ENCODE measurements at places on chromosomes 3 and 15.
A peak's percentile ranks its signal among the peaks of the same experiment; 100 is the strongest.

DNA sequence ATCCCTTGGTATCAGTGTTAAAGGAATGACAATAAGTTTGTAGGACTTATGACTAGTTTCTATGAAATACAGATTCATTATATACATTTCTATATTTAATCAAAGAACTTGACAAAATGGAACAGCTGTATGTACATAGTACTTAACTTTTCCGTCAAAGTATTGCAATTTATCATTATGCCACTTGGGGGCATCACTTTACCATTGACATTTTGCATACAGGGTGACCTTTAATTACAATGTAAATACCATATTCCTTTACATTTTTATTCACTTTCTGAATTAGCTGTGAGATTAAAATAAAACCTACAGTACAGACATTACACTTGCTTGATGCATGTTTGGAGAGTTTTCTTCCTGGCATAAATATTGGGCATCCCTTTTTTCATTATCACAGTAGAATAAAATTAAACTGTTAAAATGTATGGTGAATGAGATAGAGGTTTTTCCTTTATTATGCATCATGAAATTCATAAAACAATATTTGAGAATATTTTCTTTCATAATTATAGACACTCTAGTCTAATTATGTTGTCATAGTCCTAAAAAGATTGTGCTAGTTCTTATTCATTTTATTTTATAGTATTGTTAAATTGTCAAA lies 6.9 kb downstream of the NEK11 start:
- peak; percentile 40 for DNase-seq

DNA sequence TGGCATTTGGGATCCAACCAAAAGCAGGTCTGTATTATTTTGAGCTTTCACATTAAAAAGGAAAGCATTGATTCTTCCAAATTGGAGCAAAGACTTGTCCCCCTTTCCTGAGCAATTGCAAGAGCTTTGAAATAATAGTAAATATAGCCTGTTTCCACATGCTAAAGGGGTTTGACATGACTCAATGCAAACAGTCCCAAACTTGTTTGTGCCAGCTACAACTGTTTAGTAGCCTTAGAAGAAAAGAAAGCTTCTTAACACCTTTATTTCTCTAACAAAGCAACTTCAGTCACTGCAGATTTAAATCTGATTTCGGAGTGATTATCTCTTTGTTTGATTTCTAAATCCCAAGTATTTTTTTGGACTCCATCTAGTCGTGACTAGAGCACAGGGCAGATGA lies 180.2 kb downstream of the SEMA6D start:
- DNase-seq, result no peak

GRCh38 chr3:100360757-100361496 lies 26.4 kb downstream of the NIT2 start:
- no peak for DNase-seq

DNA sequence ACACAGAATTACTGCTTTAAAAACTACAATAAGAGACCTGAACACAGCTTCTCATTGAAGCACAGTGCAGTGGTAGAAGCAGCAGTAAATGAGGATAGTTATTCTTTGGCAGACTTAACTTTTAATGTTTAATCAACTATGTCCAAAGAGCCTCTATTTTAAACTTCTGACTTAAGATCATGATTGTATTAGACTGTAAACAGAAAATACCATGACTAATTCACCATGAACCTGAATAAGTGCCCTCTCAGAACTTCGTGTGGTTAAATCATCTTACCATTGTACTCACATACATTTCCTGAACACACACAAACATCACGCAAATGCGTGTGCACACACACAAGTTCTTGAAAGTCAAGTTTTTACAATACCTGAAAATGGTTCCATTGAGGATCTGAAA lies 13.9 kb downstream of the CEP152 start:
- no peak for DNase-seq

DNA sequence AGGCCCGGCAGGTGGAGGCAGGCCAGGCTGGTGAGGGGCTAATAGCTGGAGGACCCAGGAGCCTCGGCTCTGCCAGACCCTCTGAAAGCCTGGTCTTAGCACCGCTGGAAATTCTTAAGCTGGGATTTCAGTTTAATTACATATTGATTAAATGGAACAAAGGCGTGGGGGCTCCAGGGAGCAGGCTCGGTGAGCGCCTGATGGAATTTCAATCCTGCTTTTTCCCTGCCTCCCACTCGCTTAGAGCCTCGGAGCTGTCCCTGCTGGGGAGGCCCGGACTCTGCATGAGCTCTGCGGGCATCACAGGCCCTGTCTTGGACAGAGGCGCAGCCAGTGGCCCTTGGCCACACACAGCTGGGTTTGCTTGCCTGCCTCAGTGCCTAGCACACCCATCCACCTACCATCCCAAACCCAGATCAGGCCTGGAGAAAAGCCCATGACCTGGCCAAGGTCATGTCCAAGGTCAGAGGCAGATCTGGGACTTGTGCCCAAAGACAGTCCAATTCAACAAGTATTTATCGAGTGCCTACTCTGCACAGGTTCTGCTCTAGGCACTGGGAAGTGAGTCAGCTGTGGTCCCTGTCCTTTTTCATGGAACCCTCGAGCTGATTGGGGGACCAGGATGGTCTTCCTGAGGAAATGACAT lies 40.6 kb downstream of the LINGO1 start:
- no peak for DNase-seq

- DNase-seq, result no peak
Measured at GRCh38 chr3:101300073-101300472, 20.3 kb downstream of the IMPG2 start.

DNA sequence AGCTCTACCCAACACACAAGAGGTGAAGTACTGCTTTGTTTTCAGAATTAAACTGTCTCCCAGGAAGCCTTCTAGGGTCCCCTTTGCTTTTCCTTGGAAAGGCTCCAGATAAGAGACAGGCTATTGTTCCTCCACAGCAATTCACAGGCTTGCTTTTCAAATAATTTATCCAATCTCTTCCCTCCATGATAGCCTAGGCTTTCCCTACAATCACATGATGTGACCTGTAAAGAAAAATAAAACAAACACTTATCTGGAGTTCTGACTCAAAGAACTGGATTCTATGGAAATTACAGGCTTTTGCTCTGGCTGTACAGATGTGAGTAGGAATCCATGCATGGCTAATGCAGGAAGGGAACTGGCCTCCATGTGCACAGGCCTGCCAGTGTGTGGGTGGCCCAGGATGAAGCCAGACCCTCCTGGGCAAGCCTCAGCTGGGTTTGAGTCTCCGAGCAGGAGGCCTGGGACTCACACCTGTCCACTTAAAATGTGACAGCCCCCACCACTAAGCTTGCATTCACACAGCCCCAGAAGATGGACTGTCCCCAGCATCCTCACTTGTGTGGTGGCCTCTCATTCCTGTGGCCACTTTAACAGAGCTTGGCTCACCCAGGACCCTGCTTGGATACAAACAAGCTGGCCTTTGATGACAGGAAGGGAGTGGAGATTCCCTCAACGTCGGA lies 75.8 kb upstream of the LEKR1 start:
- no peak for DNase-seq

- peak; percentile 76 for DNase-seq
Measured at GRCh38 chr3:143060906-143061305, 58.7 kb upstream of the CHST2 start.

GRCh38 chr3:15050405-15051092 lies 14.6 kb downstream of the MRPS25 start:
- peak; percentile 21 for DNase-seq

DNA sequence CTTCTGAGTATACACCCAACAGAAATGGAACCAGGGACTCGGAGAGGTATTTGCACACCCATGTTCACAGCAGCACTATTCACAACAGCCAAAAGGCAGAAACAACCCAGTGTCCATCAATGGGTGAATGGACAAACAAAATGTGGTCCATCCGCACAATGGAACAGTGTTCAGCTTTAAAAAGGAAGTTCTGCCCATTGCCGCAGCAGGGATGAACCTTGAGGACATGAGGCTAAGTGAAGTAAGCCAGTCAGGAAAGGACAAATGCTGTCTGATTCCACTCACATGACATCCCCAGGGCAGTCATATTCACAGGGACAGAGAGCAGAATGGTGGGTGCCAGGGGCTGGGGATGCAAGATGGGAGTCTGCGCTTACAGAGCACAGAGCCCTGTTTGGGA lies 7.5 kb downstream of the IQSEC1 start:
- DNase-seq, result no peak

DNA sequence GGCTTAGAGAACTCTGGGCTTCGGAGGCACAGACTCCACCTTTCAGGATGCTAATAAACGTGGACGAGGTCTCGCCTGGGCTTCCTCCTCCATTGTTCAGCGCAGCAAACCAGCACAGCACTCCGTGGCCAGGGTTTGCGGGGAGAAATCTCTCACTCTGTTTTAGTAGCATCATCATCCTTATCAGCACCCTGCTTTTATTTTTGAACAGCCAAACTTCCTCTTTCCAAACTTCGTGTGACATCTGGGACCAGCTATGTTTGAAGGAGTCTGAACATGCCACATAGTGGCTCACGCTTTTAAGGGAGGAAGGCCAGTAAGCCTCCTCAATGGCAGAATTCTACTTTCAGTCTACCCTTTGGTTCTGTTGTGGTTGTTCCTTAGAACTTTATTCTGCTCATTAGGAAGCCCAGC lies 149.0 kb downstream of the PGPEP1L start:
- DNase-seq, result peak; percentile 71

DNA sequence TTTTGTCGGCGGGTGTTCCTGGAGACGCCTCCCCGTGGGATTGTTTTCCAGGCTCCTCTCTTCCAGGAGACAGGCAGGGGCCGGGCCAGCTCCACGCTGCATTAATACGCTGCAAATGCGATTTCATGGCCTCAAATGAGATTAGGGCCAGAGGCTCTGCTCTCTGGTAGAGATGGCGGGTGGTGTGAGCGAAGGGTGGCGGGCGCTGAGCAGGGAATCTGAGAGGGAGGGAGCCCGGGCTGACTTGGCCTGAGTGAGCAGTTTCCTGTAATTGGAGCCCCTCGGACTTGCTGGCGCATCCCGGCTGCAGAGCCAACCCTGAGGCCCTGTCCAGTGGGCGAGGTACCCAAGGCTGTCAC lies 7.4 kb upstream of the CCDC33 start:
- DNase-seq, result no peak

- DNase-seq, result peak; percentile 2
Measured at GRCh38 chr3:377158-377561, 180.6 kb downstream of the CHL1 start.

DNA sequence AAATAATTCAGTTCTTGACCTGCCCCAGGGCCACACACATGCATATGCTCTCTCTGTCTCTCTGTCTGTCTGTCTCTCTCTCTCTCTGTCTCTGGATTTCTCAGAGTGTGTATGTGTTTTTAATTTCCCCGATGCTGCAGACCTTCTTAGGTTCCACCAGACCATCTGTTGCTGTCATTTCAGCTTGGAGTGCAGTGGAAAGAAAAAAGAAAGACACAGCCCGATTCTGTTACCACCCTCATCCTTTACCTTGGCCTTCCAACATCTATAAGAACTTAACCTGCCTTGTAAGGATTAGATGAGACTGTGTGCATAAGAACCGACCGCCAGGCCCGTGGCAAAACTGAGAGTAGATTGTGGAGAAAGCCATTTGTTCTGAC lies 9.7 kb upstream of the PGPEP1L start:
- no peak for DNase-seq

DNA sequence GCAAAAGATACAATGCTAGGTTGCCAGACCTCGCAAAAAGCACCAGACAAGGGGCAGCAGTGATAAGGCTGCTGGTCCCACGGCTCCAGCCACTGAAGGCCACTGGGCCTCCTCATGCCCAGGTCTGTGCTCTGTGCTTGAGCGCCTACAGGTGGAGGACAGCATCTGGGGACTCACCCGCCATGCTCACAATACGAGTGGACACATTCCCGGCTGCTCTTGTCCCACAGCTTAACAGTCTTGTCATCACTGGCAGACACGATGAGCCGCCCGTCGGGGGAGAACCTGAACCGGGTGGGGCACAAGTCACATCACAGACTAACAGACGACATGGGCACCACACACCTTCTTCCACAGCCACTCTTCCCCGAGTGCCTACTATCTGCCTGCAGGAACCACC lies 7.4 kb downstream of the POC1A start:
- no peak for DNase-seq

All from MV-4-11 (cell line).